Suppressor macrophage (primary cell): ENCODE measurements at places on chromosomes 4 and X.
A peak's percentile ranks its signal among the peaks of the same experiment; 100 is the strongest.

- DNase-seq = no peak
Measured at GRCh38 chr4:110587666-110588285, 35.1 kb downstream of the PITX2 start.

- DNase-seq = no peak
Measured at GRCh38 chr4:72641611-72642010, 72.6 kb upstream of the ADAMTS3 start.

DNA sequence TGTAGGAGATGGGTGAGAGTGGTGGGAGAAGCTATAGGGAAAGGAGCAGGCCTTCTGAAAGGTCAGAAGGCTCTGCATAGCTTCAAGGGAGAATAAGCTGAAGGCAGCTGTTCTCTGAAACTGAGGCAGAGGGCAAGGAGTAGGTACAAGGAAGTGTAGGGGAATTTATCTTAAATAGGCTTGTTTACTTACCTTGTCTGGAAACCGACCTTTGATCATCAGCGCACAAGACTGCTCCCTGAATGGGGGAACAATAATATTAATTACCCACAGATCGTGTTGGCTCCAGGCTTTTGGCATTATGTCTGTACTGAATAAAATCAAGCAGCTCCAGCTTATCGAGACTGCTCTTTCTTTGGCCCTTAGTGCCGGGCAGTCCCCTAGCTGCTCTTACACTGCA lies 175.5 kb upstream of the MAGEB16 start:
- DNase-seq = no peak

DNA sequence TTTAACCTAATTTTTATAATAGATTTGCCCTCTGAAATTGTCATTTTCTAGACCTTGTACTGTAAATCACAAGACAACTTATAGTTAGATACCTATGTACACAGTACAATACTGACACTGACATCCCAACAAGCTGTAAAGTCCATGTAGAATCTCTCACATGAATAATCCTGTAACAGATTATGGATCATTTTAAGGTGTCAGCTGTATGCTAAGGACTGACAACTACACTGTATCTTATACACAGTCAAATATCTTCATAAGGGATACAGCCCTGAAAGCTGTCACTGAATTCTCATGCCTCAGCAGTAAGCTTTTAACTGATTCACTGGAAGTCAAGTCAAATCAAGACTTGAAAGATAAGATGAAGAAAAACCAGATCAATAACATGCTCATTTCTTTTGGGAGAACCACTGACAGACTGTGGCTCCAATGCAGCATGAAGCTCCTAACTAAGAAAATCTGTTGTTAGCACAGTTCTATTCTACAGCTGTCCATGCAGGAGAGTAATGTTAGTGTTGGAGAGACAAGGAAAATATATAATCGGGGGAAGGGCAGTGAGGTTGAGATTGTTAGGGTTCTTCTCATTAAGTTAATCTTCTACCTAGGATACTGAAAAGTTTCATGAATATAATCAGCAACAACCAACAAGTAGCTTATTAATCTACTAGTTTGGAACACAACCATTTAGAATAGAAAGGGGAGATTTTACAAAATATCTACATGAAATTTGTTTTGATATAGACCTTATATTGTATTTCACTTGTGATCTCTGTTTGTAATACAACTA lies 612.0 kb downstream of the PCDH18 start:
- no peak for DNase-seq

GRCh38 chrX:578531-578930 lies 52.1 kb upstream of the SHOX start:
- no peak for DNase-seq

DNA sequence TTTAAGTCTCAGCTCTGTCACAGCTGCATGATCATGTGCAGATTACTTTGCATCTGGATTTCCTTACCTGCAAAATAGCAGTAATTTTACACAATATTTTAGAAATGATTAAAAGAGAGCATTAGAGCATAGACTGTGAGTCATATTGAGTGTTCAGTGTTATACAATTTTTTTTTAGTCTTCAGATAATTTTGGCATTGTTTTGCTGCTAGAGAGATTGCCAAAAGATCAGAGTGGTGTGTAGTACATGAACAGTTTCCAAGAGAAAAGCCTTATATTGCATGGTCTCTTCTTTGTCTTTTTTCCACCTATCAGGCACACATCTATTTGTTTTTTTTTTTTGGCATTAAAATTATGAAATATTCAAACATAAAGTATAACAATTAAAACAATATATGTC lies 209.6 kb upstream of the TLL1 start:
- DNase-seq = no peak

DNA sequence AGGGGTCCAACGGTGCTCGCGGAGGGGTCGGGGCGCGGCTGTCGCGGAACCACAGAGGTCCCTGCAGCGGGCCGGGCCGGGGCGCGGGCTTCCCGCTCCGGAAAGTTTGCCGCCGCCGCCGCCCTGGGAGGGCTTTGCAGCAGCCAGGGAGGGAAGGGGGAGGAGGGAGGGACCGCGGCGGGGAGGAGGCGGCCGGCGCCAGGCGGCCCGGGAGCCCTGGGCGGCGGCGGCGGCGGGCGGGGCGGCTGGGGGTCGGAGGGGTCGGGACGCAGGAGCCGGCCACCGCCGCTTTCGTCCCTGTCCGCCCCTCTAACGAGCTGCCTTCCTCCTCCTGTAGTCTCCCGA lies 375 bp downstream of the FGFR3 start:
- peak; percentile 44 for DNase-seq
